ENCODE measurements at places on chromosomes 13 and 19.

GRCh38 chr13:22278336-22278929 is 607.6 kb downstream of the FGF9 start:
- DNase-seq, result no peak

DNA sequence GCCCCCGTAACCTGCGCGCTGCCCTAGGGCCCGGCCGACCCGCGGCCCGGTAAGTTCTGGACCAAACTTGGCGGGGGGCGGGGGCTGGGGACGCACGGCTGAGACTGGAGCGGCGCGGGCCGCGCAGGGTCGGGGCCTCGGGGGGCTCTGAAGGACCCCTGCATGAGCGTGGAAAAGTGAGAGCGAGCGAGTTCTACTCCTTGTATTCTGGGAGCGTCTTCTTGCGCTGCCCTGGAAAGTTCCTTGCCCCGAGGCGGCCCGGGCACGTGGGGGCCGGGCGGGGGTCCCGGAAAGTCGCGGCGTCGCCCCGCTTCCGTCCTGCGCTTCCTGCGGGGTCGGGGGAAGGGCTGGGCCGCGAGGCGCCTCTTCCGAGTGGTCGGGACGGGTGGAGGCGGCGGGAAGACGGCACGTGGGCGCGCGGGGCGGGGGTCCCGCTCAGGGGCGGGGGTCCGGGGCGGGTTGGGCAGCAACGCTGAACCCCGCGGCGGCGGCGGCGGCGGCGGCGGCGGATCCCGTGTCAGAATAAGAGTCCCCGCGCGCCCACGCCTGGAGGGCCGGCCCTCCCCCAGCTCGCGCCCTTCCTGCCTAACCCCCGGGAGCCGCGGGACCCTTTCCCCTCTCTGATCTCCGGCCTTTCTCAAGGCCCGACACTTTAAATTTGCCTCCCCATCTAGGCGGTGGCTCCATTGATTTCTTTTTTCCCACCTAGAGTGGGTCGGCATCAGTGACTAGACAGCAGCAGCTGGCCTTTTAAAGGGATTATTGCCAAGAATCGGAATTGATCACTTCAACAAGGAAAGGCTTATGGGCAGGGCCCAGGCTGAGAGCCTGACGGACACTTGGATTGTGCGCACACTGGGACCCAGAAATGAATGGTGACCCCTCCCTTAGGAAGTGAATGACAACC is 749 bp downstream of the GATAD2A start:
- DNase-seq, result peak; percentile 94

- DNase-seq, result no peak
Observed at GRCh38 chr19:13234518-13234917, 84.3 kb downstream of the IER2 start.

DNA sequence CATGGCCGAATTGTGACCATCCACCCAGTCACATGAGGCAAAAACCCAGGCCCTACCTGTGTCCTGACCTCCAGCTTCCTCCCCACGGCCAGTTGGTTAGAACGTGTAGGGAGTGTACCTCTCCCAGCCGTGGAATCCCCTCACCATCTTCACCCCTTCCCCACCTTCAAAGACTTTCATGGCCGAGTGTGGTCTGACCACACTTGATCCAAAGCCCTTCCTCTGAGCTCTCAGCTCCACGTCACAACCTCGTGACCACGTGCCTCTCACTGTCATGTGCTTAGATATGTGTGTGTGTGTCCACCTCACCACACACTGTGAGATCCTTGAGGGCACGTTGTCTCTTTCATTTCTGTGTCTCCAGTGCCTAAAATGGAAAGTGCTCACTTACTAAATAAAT is 48.6 kb upstream of the UBE2L5 start:
- peak; percentile 62 for DNase-seq

GRCh38 chr13:26722321-26722720 is 38.3 kb downstream of the GPR12 start:
- no peak for DNase-seq

GRCh38 chr13:58655086-58655485 is 1023.5 kb downstream of the PCDH17 start:
- DNase-seq, result no peak

DNA sequence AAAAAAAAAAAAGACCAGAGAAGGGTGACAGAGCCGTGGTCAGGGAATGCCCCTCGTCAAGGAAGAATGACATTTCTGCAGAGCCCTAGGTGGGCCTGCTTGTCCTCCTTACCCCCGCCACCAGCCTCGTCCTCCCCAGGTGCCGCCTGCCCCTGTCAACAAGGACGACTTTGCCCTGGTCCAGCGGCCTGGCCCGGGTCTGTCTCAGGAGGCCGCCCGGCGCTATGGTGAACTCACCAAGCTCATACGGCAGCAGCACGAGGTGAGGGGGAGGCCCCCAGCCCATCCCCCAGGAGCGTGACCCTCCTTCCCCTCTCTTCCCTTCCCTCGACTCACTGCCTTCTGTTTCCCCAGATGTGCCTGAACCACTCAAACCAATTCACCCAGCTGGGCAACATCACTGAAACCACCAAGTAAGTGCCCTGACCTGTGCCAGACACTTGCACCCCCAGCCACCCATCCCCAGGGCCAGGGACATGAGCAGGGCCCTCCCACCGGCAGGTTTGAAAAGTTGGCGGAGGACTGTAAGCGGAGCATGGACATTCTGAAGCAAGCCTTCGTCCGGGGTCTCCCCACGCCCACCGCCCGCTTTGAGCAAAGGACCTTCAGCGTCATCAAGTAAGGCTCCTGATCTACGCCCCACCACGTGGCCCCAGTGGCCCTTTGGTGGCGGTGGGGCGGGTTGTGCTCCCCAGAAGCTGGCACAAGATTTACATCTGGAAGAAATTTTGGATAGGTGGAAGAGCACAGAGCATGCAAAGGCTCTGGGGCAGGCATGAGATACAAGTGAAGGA is 14.8 kb downstream of the PODNL1 start:
- no peak for DNase-seq

GRCh38 chr13:75761369-75761768 is 125.2 kb downstream of the LMO7 start:
- DNase-seq, result no peak

DNA sequence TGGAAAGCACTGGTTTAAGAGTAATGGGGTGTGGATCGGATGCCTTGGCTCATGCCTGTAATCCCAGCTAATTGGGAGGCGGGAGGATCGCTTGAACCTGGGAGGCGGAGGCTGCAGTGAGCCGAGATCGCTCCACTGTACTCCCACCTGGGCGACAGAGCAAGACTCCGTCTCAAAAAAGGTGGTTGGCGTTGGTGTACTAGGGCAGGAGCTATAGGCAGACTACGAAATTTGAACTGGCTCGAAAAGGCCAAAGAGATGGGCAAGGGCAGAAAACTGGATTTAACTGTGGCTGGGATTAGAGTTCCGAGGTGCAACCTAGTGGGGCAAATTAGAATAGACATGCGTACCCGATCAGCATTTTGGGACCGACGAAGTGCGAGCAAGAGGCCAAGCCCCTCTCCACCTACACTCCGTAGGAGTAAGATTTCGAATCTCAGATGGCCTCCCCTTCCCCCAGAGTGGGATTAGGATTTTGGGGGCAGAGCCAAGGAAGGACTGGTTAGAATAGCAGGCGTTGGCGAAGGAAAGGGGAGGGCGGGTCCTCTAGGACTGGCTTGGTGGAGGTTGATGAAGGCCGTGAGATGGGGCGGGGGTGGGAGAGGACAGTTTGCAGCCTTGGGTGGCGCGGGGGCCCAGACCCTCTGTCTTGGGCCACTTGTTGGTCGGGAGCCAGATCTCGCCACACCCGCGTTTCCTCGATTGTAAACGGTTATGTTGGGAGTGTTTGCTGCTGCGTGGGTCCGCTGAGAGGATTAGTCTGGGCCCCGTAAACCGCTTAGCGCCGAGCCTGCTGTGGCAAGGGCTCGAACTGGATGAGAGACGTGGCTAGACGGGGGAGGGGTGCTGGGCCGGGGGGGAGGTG is 2.0 kb upstream of the INAFM1 start:
- DNase-seq, result no peak

- no peak for DNase-seq
Observed at GRCh38 chr13:59384154-59384553, 779.6 kb downstream of the DIAPH3 start.

GRCh38 chr19:8680676-8681344 is 17.8 kb downstream of the ACTL9 start:
- no peak for DNase-seq

DNA sequence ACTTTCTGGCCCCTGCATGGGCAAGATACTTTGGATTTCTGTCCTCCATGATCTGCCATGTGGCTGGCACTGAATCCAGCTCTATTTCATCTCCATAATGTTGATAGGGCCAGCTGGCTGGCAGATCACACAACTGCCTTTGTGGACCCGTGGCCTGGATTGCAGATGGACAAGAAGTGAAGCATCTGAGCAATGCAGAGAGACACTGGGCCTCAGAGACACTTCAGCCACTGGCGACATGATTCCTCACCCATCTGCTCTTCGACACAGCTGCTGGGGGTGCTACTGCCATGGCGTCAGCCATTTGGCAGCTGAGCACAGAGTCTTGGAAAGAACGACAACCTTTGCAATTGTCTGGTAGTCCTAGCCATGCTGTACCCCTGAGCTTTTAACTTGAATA is 79.5 kb upstream of the MYO16 start:
- DNase-seq, result no peak

GRCh38 chr13:26819046-26819445 is 58.5 kb upstream of the GPR12 start:
- no peak for DNase-seq

DNA sequence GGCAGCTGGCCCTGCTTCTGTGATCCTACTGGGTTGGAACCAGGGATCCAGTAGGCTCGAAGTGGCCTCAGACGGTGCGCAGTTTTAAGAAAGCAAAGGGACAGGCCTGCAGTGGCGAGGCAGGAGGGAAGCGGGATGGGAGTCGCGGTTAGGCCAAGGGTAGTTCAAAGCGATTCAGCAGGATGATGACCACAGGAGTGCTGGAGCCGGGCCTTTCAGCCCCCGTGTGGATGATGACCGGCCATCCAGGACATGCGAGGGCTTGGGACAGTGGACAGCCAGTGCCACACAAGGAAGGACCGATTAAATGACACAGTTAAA is 854 bp downstream of the RNASEH2B start:
- DNase-seq, result no peak

GRCh38 chr13:94063848-94064247 is 415.6 kb downstream of the DCT start:
- no peak for DNase-seq

- DNase-seq, result peak; percentile 82
Observed at GRCh38 chr19:42272989-42273406, 3.9 kb downstream of the CIC start.

DNA sequence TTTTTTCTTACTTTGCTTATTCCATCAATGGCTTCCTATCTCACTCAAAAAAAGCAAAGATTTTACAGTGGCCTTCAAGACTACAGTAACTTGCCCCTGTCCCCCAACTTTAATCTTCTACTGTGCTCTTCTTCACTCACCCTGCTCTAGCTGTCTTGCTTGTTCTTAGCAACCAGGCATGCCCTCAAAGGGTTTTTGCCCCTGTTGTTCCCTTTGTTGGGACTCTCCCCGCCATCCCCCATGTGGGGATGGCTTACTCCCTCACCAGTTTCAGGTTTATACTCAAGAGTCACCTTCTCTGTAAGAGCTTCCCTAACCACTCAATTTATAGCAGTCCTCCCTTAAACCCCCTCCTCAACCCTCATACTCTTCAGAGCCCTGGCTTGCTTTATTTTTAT is 5.4 kb downstream of the MTMR6 start:
- no peak for DNase-seq

DNA sequence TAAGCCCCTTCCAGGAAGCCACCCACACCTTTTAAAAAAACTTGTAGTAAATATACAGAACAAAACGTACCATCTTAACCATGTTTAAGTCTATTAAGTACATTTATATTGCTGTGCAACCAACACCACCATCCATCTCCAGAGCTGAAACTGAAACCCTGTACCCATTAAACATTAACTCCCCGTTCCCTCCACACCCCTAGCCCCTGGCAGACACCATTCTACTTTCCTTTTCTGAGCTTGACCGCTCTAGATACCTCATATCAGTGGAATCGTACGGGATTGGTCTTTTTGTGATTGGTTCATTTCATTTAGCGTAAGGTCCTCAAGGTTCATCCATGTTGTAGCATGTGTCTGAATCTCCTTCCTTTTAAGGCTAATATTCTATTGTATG is 13.0 kb upstream of the SPATA13 start:
- DNase-seq, result no peak
